ENCODE measurements at places on chromosomes 6 and 20. TPM values are rescaled to one million over a fixed set of nuclear protein-coding genes. Genes with fewer than 3 reads are reported as not detected.

DNA sequence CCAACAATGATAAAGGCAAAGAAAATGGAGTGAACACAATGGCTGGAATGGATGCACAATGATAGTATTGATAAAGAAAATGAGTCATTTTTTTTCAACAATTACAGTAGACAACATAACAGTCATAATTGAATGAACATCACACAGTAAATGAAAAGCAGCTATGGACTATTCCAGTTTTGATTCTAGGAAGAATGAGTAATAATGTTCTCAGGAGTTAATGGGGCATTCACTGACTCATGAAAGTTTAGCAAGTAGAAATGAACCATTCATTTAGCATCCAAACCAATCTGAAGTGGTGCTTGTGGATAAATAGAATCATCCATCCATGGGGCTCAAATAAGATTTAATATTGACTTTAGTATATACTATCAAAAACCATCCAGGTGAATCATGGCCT, 1029.5 kb upstream of the GJE1 start:
- no peak overlapping the region for H3K27ac ChIP-seq
- no peaks in the 10 kb centered on the region for H3K36me3 ChIP-seq
- peaks cover 4% of the 10 kb centered on the region for H3K27me3 ChIP-seq
- DNase-seq: no peak
- H3K4me3 ChIP-seq: no peak overlapping the region
- no peaks in the 10 kb centered on the region for H3K4me1 ChIP-seq

DNA sequence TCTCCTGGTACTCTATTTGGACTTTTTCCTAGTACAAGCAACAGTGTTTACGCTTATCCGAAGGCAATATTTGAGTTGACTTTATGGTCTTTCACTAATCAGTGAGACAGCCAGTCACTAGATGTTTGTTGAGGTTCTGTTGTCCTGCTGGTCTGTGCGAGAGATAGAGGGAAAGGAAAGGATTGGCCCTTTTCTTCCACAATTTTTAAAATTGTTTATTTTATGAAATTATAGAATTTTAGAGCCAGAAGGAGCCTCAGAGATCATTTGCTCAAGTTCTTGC, 44.4 kb downstream of the MAP3K4 start:
- H3K27me3 ChIP-seq: no peaks in the 10 kb centered on the region
- H3K4me3 ChIP-seq: no peak overlapping the region
- H3K27ac ChIP-seq: peak overlapping the region; percentile 93
- H3K4me1 ChIP-seq: peaks cover 39% of the 10 kb centered on the region
- H3K36me3 ChIP-seq: peaks cover 13% of the 10 kb centered on the region

- peaks cover 48% of the 10 kb centered on the region for H3K4me1 ChIP-seq
- H3K4me3 ChIP-seq: no peak overlapping the region
- no peaks in the 10 kb centered on the region for H3K27me3 ChIP-seq
- no peaks in the 10 kb centered on the region for H3K36me3 ChIP-seq
- no peak overlapping the region for H3K27ac ChIP-seq
- DNase-seq: no peak
These were observed 23.6 kb downstream of the FOXO3 start for GRCh38 chr6:108584323-108584722.

DNA sequence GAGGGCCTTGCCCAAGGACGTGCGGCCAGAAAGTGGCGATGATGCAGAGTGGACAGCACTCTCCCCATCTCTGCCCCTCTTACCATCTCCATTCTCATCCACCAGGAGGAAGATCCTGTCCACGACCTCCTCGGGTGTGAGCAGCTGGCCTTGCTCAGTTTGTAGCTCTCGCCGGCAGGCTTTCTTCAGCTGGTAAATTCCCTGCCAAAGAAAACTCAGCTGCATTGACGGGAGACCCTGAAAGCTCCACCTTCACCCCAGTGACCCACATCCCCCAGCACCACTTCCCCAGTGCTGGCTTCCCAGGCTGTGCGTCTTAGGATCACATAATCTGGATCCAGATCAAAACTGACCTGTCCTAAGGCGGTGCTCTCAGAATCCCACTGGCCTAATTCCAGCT, 9.2 kb downstream of the GUCA1B start:
- no peaks in the 10 kb centered on the region for H3K4me1 ChIP-seq
- H3K27ac ChIP-seq: no peak overlapping the region
- no peaks in the 10 kb centered on the region for H3K36me3 ChIP-seq
- peaks cover 14% of the 10 kb centered on the region for H3K27me3 ChIP-seq
- H3K4me3 ChIP-seq: no peak overlapping the region

DNA sequence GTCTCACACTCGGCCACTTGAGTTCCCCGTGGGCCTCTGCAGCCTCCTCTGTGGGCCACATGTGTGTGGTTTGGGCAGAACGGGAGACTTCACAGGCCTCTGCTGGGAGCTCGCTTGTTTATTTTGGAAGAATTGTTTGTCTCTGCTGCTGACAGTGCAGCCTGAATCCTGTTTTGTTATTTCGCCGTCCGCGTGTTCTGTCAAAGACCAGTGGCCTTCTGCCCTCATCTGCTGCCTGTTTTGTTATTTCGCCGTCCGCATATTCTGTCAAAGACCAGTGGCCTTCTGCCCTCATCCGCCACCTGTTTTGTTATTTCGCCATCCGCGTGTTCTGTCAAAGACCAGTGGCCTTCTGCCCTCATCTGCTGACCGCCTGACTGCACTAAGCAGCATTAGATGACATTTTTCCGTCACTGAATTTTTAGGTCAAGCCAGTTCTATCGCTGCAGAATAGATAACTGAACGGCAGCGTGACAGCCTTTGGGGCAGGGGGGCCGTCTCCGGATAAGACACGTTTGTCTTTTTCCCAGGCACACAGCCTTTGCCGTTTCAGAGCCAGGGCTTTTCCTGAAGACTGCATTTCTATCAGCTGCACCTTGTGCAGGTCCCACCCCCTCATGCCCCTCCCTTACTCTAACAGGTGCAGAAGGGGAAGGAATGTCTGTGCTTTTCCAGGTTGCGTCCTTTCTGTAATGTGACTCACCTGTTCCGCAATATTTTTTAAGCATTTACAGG, 158.5 kb upstream of the AFDN start:
- H3K27ac ChIP-seq: no peak overlapping the region
- peaks cover 2% of the 10 kb centered on the region for H3K36me3 ChIP-seq
- H3K27me3 ChIP-seq: peaks cover 24% of the 10 kb centered on the region
- no peaks in the 10 kb centered on the region for H3K4me1 ChIP-seq
- no peak overlapping the region for H3K4me3 ChIP-seq

DNA sequence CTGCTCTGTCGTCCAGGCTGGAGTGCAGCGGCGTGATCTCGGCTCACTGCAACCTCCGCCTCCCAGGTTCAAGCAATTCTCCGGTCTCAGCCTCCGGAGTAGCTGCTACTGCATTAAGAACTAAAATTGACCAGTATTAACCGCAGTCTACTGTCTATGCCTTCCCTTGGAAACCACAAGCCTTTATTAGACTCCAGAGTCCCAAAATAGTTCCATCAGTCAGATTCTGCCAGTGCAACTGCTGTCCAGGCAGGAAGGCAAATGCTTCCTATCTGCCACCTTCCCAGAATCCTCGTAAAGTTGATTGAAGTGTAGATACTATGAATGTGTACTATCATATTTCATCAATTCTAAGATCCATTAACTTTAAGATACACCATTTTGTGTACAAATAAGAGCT, 16.7 kb downstream of the KAT14 start:
- peaks cover 8% of the 10 kb centered on the region for H3K4me1 ChIP-seq
- no peaks in the 10 kb centered on the region for H3K27me3 ChIP-seq
- no peak overlapping the region for H3K4me3 ChIP-seq
- H3K36me3 ChIP-seq: peaks cover 5% of the 10 kb centered on the region

GRCh38 chr6:25613415-25613814, 38.6 kb upstream of the SCGN start:
- DNase-seq: no peak
- H3K27ac ChIP-seq: no peak overlapping the region
- no peaks in the 10 kb centered on the region for H3K27me3 ChIP-seq
- no peak overlapping the region for H3K4me3 ChIP-seq
- H3K4me1 ChIP-seq: no peaks in the 10 kb centered on the region
- H3K36me3 ChIP-seq: no peaks in the 10 kb centered on the region

DNA sequence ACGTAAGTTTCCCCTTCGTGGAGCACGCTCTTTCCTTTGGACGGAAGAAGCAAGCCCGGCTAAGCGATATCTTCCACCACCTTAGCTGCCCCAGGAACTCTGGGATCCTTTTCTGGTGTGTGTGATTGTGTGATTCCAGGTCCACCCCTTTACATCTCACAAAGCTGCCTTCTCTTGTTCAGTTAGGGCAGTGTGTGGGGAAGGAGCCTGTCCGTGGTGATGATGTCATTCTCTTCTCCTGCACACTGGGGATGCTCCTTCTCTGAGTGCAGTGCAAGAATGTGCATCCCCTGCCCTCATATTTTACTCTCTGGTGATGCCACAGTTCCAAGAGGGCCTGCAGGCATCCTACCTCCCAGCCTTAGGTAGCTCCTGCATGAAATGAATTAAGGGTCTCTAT, 30.3 kb downstream of the BNIP5 start:
- no peak overlapping the region for H3K27ac ChIP-seq
- no peak for DNase-seq
- peaks cover 4% of the 10 kb centered on the region for H3K36me3 ChIP-seq
- peaks cover 45% of the 10 kb centered on the region for H3K27me3 ChIP-seq

- H3K36me3 ChIP-seq: peaks cover 2% of the 10 kb centered on the region
- no peak overlapping the region for H3K4me3 ChIP-seq
- no peak for DNase-seq
- no peaks in the 10 kb centered on the region for H3K27me3 ChIP-seq
- H3K27ac ChIP-seq: no peak overlapping the region
These were observed 323.4 kb downstream of the BTBD9 start for GRCh38 chr6:38316099-38316868.

Gene VGLL2
- total RNA-seq: not detected

Gene HAO1
- total RNA-seq: not detected

Gene PIGT
- total RNA-seq: 115 TPM

Gene PTCRA
- total RNA-seq: 35.0 TPM

Gene PACSIN1
- 0.50 TPM for total RNA-seq

Gene PNLDC1
- not detected for total RNA-seq

Gene SLC35F1
- total RNA-seq: not detected

Measured in T-helper 17 cell (primary cell).